ENCODE measurements at places on chromosomes 1 and 21.

- no peak for DNase-seq
Measured at GRCh38 chr1:177256153-177257075, 85.7 kb downstream of the BRINP2 start.

- DNase-seq: peak; percentile 23
Measured at GRCh38 chr1:17826165-17826488, 71.0 kb downstream of the ACTL8 start.

DNA sequence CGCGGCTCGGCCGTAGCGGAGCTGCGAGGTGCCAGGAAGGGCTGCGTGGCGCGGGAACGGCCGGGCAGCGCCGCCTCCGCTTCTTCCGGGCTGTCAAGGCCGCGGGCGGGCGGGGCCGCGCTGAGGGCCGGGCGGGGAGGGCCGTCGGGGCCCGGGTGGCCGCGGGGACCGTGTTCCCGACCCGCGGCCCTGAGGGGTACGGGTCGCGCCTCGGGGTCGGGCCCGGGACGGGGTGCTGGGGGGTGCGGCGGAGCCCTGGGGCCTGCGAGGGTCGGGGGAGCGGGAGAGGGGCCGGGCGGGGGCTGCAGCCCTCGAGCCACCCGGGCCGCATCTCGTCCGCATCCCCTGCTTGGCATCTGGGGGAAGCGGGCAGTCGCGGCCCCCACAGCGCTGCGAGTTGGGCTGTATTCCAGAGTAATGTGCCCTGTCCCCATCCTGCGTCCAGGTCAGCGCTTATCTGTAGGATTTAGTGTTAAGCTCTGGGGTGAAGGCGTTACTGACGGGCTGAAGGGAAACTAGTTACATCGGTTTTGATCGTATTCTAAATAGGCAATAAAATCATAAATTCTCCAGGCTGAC, 379 bp downstream of the RER1 start:
- no peak for DNase-seq

GRCh38 chr1:247857985-247858619, 1.1 kb downstream of the TRIM58 start:
- DNase-seq: no peak

- DNase-seq: no peak
Measured at GRCh38 chr1:204477036-204477740, 17.4 kb downstream of the PIK3C2B start.

Measured in stimulated activated CD4-positive, alpha-beta T cell treated with anti-CD3 and anti-CD28 coated beads, Interleukin-2, amount 100 ng/mL, for 48 hours (primary cell).